ENCODE measurements at places on chromosomes 1 and 21.

DNA sequence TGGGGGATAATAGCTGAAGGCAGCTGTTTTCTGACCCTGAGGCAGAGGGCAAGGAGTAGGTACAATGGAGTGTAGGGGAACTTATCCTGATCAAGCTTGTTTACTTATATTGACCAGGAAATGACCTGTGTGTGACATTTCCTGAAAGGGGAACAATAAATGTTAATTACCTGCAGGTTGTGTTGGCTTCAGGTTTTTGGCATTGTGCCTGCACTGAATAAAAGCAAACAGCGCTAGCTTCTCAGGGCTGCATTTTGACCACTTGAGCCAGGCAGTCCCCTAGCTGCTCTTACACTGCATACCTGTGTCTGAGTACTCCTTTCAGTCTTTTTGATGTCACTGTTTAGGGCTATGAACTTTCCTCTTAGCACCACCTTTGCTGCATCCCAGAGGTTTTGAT lies 40.6 kb downstream of the DRAM2 start:
- no peak for DNase-seq

GRCh38 chr1:6603238-6603914 lies 707 bp upstream of the KLHL21 start:
- DNase-seq = no peak

DNA sequence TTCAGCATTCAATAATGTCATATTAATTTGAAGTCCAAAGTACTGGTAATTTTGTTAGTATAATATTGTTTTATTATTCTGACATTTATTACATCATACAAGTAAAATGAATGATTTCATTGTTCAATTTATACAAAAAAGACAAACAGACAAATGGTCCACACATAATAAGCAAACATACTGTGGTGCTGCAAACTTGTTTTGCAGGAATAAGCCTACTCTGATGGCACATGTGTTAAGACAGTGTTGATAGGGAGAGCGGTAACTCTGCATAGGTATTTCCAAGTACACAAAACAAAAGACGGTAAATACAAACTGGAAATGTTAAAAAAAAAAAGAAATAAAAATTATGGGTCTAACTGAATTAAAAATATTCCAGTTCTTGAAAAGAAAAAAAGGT lies 59.7 kb upstream of the DPYD start:
- no peak for DNase-seq

DNA sequence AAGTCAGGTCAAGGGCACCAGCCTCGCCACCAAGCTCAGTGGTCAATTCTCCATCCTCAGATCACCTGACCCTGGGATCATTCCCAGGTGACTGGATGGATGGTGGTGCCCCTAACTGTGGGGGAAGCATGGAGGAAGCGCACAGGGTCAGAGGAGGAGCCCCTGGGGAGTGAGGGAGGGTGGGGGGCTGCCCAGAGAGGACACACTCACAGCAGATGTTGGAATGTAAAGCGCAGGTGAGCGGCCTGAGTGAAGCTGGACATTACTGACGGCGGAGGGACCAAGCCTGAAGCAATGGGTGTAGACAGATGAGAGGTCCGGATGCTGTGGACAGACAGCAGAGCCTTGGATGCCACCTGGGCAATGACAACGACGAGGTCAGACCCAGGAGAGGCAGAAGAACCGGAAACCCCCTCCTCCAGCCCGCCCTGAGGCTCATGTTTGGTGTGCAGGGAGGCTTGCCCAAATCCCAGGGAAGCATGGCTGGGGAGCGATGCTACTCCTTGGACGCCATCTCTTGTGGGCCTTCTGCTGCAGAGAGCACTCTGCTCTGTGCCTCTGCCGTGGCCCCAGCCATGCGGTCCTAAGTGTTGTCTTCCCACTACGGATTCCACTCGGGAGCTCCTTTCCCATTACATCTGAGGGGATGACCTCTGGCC lies 5.7 kb upstream of the CPLANE2 start:
- DNase-seq = no peak

DNA sequence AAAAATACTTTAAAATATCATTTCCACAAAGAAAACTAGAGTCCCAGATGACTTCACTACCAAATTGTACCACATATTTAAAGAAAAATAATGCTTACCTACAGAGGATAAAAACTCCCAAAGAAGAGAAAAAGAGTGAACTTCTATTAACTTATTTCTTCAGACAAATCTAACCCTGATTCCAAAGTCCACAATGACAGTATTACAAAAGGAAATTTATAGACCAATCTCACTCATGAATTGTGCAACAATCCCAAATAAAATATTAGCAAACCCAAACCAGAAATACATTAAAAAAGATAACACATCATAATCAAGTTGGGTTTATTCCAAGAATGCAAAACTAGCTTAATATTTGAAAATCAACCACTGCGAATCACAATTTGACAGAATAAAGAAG lies 161.4 kb upstream of the GALNT2 start:
- DNase-seq = no peak

DNA sequence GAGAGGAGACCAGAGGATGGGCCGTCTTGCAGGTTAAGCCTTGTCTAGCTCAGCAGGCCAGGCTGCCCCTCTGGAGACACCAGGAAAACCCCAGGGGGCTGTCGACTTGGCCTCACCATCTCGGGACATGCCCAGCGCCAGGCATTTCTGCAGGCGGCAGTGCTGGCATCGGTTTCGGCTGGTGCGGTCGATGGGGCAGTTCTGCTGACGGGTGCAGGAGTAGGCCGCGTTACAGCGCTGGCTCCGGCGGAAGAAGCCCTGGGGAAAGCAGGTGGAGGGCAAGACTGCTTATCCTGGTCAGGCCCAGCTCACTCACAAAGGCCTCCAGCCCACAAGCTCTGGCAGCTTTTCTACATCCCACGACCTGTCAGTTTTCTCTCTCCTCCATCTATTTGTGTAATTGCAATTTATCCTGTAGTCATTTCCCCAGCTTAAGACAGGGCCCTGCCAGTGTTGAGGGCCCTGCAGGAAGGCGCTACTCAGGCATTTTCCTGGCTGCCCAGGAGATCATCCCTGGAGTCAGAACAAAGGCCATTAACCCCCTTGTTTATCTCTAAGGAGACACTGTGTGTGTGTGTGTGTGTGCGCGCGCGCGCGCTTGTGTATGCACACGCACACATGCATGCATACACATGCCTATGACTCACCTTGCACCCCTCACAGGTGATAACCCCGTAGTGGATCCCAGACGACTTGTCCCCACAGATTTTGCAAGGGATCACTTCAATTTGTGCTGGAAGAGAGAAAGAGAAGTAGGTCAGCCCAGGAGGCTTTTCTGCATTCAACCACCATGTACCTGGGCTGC lies 11.5 kb upstream of the LINGO4 start:
- no peak for DNase-seq

- DNase-seq = no peak
These were observed 14.0 kb downstream of the TFB2M start for GRCh38 chr1:246552110-246552509.

DNA sequence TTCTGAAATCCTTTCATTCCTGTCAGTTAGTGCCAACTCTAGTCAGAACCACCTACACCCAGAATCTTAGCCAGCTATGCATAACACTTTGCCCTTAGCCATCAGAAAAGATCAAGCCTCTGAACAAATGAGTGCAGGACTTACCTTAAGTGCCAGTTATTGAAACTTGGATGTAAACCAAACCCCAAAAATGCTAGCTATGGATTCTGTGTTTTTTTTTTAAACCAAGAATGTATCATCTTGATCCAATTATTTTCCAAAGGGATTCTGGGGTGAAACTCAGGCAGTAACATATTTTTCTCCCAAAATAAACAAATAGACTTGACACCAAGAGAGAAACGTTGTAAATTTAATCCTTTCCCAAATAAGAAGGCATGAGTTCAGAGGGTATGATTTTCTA lies 538.6 kb upstream of the ADAMTS5 start:
- DNase-seq = no peak

GRCh38 chr1:43753422-43753821 lies 46.1 kb downstream of the ST3GAL3 start:
- no peak for DNase-seq
